Activated T-cell treated with anti-CD3 and anti-CD28 coated beads, Interleukin-2, amount 50 U/mL, for 4 hours (primary cell): ENCODE measurements at places on chromosomes 3 and 15. TPM values are rescaled to one million over a fixed set of nuclear protein-coding genes. Genes with fewer than 3 reads are reported as not detected.

The FEZF2 gene
- total RNA-seq, result not detected

The SEMA3F gene
- 0.19 TPM for total RNA-seq

The MANF gene
- total RNA-seq, result 237 TPM

The ACOX2 gene
- not detected for total RNA-seq

The PCLAF gene
- total RNA-seq, result 20.8 TPM

The CRBN gene
- 36.5 TPM for total RNA-seq
